ENCODE measurements at places on chromosomes 4 and X. TPM values are rescaled to one million over a fixed set of nuclear protein-coding genes. Genes with fewer than 3 reads are reported as not detected.

DNA sequence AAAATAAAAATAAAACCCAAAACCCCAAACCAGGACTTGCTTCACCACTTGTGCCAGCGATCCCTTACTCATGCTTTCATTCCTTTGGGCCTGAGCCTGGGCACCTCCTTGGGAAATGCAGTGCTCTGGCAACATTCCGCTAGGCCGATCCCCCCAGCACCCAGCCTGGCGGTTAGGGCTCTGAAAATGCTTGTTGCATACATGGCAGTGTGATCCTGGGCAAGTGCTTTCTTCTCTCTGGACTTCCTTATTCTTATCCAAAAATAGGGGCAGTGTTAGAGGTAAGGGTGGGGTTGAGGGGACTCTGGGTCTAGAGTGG, 4.6 kb downstream of the ZNF185 start:
- no peak for ATAC-seq

DNA sequence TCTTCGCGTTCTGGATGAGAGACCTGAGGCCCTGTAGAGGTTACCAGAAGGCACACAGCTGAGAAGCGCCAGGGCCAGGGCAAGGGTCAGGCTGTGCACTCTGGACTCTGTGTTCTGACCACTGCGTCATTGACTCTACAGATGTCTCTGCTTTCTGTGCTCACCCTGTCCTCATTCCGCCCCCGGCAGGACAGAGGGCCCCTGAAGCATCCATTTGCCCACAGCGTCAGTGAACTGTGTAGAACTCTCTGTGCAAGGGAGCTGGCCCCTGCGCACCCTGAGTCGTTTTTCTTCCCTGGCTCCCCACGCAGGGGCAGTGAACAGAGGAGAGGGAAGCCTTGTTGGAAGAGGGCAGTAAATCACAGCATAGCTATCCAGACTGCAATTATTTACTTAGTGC, 6.1 kb upstream of the WAS start:
- ATAC-seq: no peak

- ATAC-seq: no peak
Measured at GRCh38 chr4:8048856-8049676, 109.4 kb upstream of the AFAP1 start.

The ZDHHC15 gene
- 3.1 TPM for total RNA-seq

The RPGR gene
- 16.5 TPM for total RNA-seq

DNA sequence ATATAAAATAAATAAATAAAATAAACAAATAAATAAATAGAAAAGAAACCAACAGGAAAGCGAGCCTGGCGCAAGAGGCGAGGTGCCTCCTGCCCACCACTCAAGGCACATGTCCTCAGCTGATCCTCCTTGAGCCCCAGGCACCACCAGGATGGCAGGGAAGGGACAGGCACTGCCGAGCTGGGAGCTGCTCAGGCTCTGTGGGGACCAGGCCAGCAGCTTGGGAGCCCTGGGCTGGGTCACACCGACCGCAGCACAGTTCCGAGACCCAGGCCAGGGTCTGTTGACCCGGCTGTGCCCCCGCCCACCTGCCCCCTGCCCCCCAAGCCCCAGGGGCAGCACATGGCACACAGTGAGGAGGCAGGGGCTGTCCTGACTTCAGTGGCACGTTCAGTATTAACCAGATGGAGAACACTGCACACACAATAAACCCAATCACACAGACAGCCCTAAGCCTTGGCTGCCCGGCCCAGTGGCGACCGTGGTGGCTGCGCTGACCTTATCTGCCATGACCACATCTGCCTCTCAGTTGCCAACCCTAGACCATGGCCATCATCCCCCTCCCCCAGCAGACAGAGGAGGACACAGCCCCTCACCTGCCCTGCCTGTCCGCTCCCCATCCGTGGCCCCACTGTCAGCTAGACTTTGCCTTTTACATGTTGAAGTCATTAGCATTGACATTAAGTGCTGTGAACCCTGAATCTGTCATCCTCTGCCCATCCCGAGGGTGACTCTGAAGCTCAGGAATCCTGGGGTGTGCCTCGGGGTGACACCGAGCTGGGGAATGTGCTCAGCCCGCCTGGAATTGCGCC, 2.9 kb upstream of the TREX2 start:
- ATAC-seq: no peak

The RRH gene
- not detected for total RNA-seq

The XAGE2 gene
- not detected for total RNA-seq

The CT45A2 gene
- total RNA-seq: not detected

The ZNF630 gene
- 4.3 TPM for total RNA-seq
